ENCODE measurements at places on chromosomes 4 and X. TPM values are rescaled to one million over a fixed set of nuclear protein-coding genes. Genes with fewer than 3 reads are reported as not detected.

Gene NDST3
- 0.84 TPM for total RNA-seq

- no peak overlapping the region for H3K27ac ChIP-seq
- H3K4me3 ChIP-seq: no peak overlapping the region
- no peaks in the 10 kb centered on the region for H3K36me3 ChIP-seq
- no peaks in the 10 kb centered on the region for H3K4me1 ChIP-seq
- DNase-seq: no peak
Measured at GRCh38 chrX:13180807-13181206, 136.4 kb upstream of the FAM9C start.

DNA sequence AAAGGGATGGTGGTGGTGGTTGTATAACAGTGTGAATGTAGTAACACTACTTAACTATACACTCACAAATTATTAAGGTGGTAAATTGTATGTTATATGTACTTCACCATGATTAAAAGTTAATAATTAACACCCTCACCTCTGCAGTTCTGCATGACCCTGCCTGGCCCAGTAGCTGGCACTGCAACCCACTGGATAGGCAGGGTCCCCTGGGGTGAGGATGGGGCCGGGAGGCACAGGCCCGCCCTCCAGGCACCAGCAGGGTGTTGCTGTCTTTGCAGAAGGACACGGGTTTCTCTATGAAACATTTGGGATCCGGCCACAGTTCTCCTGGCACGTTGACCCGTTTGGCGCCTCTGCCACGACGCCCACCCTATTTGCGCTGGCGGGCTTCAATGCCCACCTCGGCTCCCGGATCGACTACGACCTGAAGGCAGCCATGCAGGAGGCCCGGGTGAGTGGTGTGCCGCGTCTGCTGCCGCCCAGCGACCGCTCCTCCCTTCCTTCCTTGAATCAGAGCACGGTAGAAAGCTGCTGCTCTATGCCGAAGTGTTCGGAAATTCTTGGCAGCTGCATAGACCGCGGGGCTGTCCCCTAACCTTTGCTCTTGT lies 11.8 kb downstream of the MAN2B2 start:
- H3K4me3 ChIP-seq: no peak overlapping the region
- no peak overlapping the region for H3K27ac ChIP-seq
- no peaks in the 10 kb centered on the region for H3K4me1 ChIP-seq
- no peaks in the 10 kb centered on the region for H3K27me3 ChIP-seq

DNA sequence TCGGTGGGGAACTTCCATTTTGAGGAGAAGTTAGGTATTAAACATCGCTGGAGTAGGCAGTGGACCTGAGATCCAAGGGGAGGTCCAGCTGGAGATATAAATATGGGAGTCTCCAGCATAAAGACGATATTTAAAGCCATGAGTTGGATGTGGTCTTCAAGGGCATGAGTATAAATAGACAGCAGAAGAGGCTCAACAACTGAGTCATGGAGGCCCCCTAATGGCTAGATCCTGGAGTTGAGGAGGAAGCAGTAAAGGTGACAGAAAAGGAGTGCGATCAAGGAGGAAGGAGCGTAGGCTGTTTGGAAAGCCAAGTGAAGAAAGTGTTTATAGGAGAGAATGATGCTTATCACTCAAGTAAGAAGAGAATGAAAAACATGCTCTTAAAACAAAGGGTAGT lies 18.1 kb upstream of the APBB2 start:
- DNase-seq: no peak
- H3K4me3 ChIP-seq: no peak overlapping the region

DNA sequence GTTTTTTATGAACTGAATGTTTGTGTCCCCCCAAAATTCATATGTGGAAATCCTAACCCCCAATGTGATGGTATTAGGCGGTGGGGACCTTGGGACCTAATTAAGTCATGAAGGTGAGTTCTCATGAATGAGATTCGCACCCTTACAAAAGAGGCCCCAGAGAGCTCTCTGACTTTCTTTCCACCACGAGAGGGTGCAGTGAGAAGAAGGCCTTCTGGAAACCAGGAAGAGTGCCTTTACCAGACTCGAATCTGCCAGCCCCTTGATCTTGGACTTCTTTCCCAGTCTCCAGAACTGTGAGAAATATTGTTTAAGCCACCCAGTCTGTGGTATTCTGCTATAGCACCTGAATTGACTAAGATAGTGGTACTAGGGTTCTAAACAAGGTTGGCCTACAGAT lies 40.8 kb downstream of the STK26 start:
- H3K36me3 ChIP-seq: peaks cover 65% of the 10 kb centered on the region
- no peak overlapping the region for H3K27ac ChIP-seq
- no peak for DNase-seq
- H3K27me3 ChIP-seq: no peaks in the 10 kb centered on the region
- no peak overlapping the region for H3K4me3 ChIP-seq

DNA sequence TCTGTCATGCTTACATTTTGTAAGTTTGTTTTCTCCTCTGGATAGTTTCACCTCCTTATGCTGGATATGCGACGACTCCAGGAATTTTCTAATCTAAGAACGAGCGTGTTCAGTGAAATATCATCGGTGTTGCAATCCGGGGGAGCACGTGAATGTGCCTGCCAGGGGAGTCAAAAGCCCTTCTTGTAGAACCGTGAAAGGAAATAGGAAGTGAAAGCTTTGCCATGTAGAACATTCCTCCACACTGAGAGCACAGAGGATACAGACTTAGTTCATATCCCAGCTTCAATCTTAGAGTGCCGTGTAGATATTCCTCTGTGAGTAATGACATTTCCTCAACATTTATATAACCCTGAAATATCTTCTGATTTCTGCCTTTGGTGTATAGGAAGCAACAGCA lies 121.2 kb downstream of the VEGFC start:
- H3K27ac ChIP-seq: no peak overlapping the region
- no peaks in the 10 kb centered on the region for H3K36me3 ChIP-seq
- no peak overlapping the region for H3K4me3 ChIP-seq
- H3K4me1 ChIP-seq: no peaks in the 10 kb centered on the region
- DNase-seq: no peak

GRCh38 chrX:137748827-137749226 lies 182.9 kb downstream of the ZIC3 start:
- H3K36me3 ChIP-seq: no peaks in the 10 kb centered on the region
- H3K4me3 ChIP-seq: peak overlapping the region; percentile 63
- no peaks in the 10 kb centered on the region for H3K27me3 ChIP-seq

DNA sequence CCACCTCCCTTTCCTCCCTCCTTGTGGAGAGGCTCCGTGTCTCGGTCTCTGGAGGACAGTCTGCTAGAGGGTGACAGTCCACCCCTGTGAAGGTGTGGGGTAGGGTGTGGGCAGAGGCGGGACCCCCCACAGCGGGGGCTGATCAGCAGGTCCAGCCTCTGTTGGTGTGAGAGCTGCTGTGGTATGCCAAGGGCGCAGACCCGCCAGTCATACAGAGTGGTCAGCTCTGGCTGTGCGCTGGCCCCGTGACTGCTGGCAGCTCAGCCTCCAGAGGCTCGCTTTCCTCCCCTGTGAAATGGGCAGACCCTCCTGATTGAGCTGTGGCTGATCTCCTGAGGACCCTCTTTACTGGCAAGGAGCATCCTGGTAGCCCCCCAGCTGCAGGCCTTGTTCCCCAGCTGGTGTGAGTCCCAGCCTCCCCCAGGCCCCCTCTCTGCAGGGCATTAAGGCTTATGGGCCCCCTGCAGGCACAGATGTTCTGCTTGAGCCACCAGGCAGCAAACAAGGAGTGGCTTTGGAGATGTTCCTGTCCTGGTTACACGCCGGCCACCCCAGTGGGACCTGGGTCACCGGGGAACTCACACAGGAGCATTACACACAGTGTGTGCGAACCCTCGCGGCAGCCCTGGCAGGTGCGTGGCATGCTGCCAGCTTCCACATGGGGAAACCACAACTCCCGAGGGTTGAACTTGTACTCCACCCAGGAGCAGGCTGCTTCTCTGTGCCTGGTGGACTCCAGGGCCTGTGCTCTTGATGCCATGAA lies 76.8 kb downstream of the PPP2R2C start:
- no peak for DNase-seq
- H3K27me3 ChIP-seq: no peaks in the 10 kb centered on the region
- H3K27ac ChIP-seq: no peak overlapping the region
- H3K4me1 ChIP-seq: no peaks in the 10 kb centered on the region
- no peaks in the 10 kb centered on the region for H3K36me3 ChIP-seq

GRCh38 chrX:103793545-103793940 lies 16.9 kb downstream of the PLP1 start:
- peaks cover 3% of the 10 kb centered on the region for H3K4me1 ChIP-seq
- H3K27ac ChIP-seq: peak overlapping the region; percentile 81
- H3K36me3 ChIP-seq: no peaks in the 10 kb centered on the region
- H3K4me3 ChIP-seq: no peak overlapping the region

DNA sequence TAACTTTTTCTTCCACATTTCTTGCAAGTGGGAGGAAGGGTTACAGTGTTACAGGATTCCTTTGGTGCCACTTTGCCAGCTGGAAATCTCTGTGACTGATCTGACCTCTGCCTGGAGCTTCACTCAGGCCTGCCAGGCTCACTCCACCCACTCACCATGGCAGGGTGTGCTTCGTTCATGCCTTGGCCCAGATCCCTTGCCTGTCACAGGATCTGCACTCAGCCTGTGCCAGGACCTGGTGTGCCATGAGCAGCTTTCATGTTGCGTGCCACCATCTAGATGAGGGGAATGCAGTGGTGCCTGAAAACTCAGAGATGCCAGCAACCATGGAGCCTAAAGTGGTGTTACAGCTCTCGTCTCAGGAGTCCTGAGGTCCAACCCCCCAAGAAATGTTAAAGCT lies 2596.4 kb downstream of the PCDH7 start:
- H3K27me3 ChIP-seq: no peaks in the 10 kb centered on the region
- H3K36me3 ChIP-seq: no peaks in the 10 kb centered on the region
- H3K27ac ChIP-seq: no peak overlapping the region
- no peak overlapping the region for H3K4me3 ChIP-seq

Measured in endodermal cell (in vitro differentiated cells).